ENCODE measurements at places on chromosomes 2 and 18. TPM values are rescaled to one million over a fixed set of nuclear protein-coding genes. Genes with fewer than 3 reads are reported as not detected.

The CIB4 gene
- polyA plus RNA-seq: not detected

The FBXO36 gene
- 3.7 TPM for polyA plus RNA-seq

The FZD7 gene
- 31.5 TPM for polyA plus RNA-seq

The IL36RN gene
- not detected for polyA plus RNA-seq

The CCL20 gene
- polyA plus RNA-seq: 0.92 TPM

The ANO7 gene
- polyA plus RNA-seq: 1.1 TPM

The GTF2A1L gene
- not detected for polyA plus RNA-seq

DNA sequence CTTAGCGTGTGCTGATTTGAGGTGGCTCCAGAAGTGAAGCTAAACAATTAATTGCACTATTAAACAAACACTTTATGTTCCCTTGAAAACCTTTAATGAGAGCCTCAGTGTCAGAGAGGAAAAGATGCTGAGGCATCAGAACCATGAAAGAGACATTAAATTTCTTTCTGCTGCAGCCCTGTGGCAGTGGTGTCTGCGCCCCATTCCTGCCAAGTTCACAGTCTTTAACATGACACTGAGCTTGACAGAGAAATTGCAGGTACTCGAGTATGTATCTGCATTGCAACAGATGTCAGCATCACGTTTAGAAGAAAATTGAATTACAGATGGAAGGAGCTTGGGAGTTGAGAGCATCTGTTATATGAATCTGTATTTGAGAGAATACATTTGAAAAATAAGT, 111.3 kb upstream of the CREB1 start:
- DNase-seq: no peak

DNA sequence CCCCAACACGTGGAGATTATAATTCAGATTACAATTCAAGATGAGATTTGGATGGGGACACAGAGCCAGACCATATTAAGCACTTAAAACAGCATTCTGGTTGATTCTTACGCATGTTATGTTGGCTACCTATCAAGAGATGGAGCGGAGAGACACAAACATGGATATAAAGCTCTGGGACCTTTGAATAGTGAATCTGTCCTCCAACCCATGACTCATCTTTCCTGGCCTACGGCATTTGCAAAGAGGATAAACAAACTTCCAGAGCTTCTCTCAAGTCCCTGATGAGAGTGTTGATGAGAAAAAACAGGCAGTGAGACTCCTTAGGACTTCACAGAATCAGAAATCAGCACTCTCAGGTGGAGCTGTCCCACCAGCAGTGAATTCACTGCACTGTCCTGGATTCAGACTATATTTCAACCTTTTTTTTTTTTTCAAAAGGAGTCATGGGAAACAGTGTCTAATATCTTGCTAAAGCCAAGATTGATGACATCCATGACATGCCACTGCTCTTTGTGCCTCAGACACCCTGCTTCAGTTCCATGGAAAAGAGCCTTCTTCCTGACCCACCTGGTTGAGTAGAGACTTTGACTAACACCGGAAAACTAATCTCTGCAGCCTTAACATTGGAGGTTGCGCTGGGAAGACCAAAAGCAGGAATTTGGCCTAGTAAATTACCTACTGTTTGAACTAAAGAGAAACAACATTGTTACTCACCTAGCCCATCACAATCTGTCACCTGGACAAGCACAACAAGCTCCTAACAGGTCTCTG, 62.1 kb upstream of the NPAS2 start:
- peak; percentile 79 for DNase-seq

DNA sequence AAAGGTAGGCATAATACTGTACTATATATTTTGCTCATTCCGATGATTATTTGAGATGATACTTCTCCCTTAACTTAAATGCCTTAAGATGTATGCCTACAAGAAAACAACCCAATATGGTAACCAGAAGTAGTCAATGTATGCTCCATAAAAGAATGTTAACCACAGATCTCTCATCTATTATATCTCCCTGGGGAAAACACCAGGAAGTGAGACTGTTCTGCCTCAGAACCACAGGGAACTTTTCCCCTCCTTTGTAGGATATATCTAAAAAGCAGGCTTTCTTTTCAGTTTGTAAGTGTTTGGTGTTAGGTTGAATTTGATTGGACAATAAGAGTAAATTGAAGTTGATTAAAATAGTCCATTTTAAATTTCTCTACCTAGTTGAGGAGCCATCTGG, 1160.5 kb upstream of the NXPH2 start:
- no peak for DNase-seq

DNA sequence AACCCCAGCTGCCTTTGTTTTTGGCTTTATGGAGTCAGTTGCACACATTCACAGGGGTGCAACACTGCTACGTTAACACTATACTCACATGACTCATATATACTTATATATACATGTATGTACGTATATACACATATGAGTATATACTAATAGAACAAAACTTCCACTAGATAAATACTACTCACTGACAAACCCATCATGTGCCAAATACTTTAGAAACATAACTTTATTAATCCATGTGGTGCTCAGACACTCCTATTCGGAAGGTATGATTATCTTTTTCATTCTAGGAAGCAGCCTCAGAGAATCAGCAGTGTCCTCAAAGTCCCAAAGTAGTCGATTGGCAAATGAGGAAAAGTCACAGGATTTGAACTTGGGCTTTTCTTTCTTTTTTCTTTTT, 7.9 kb downstream of the PMAIP1 start:
- DNase-seq: no peak

GRCh38 chr2:15729001-15729400, 137.3 kb downstream of the DDX1 start:
- no peak for DNase-seq

- DNase-seq: peak; percentile 80
Observed at GRCh38 chr18:13382366-13382953, 163.9 kb downstream of the LDLRAD4 start.

DNA sequence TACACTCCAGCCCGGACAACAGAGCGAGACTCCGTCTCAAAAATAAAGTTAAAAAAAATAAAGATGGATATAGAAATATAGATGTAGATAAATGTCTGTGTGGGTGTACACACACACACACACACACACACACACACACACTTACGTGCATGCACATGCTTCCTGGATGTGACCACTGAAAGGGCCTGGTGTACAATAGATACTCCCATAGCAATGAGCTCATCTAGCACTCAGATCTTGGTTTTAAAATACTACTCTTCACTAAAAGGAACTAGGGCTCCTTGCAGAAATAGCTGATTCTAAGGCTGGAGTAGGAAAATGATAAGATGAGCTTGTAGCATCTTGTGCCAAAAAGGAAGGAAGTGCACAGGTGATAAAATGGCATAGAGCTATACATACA, 39.1 kb downstream of the ROCK2 start:
- DNase-seq: no peak

DNA sequence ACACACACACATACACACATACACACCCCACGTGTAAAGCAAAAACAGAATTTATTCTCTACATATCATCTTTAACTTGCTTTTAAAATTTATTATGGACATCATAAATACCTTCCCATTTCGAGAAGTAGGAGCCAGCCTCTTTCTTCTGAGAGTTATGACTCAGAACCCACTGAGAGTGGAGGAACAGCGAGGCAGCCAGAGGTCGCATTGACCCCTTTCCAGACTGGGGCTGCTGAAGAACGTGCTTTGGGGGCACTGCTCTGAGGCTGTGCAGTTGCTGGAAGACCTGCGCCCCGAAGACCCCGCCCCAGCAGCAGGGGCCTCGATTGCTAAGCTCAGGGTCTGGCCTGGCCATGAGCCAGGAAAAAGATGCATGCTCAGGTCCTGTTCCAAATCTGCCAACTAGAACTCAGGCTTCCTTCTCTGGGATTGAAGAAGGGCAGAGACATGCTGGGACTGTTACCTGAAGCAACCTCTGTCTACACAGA, 133.8 kb upstream of the TWIST2 start:
- DNase-seq: peak; percentile 76

DNA sequence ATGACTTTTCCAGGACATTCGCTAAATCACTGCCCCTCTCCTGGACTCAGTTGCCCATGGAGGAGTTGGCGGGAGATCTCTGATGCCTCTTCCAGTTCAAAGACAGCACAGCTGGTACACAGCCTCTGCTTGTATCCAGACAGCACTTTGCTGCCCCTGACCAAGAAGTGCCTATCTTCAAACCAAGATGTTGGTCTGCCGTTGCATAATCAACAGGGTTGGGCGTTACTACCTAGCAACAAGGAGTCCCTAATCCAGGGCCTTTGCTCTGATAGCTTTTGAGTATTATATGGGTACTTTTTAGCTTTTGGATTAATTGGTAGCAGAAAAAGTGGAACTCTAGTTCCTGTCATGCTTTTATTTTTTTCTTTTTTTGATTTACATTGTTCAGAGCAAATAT, 166.6 kb downstream of the FAM210A start:
- no peak for DNase-seq

- peak; percentile 60 for DNase-seq
Observed at GRCh38 chr18:60910534-60910933, 422.7 kb upstream of the CDH20 start.

- no peak for DNase-seq
Observed at GRCh38 chr2:165634855-165635254, 159.2 kb downstream of the GALNT3 start.

DNA sequence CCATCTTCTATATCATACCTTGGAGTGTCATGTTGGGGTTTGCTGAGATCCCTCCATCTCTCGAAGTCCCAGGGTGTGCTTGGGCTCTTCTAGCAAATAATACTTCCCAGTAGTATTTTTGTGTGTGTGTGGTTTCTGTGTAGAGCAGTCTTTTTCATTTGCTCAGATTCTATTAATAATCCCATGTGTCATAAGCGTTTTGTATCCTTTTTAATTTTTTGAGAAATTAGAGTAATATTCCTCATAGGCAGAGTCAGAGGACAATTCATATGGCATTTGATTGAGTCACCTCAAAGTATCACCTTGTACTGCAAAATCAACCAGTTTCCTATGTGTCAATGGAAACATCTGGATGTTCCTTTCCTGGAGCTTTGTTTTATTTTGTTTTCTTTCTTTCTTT, 37.4 kb upstream of the PPP1R1C start:
- no peak for DNase-seq

DNA sequence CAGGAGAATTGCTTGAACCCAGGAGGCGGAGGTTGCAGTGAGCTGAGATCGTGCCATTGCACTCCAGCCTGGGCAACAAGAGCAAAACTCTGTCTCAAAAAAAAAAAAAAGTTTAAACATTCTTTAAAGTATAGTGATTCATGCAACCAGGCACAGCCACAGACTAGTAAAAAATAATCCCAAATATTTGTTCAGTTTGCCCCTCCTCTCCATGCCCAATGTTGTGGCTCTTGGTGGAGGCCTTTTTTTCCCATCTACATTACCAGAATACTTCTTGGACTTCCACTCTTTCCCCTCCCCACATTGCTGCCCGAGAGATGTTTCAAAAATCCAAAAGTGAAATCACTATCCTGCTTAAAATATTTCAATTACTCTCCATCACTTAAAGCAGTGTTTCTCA, 5.1 kb upstream of the MALT1 start:
- no peak for DNase-seq

DNA sequence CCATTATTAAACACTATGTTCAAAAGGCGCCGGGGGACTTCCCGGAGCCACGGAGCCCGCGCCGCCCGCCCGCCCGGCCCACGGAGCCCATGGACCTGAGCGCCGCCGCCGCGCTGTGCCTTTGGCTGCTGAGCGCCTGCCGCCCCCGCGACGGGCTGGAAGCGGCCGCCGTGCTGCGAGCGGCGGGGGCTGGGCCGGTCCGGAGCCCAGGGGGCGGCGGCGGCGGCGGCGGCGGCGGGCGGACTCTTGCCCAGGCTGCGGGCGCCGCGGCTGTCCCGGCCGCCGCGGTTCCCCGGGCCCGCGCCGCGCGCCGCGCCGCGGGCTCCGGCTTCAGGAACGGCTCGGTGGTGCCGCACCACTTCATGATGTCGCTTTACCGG, 197 bp downstream of the GDF7 start:
- no peak for DNase-seq

DNA sequence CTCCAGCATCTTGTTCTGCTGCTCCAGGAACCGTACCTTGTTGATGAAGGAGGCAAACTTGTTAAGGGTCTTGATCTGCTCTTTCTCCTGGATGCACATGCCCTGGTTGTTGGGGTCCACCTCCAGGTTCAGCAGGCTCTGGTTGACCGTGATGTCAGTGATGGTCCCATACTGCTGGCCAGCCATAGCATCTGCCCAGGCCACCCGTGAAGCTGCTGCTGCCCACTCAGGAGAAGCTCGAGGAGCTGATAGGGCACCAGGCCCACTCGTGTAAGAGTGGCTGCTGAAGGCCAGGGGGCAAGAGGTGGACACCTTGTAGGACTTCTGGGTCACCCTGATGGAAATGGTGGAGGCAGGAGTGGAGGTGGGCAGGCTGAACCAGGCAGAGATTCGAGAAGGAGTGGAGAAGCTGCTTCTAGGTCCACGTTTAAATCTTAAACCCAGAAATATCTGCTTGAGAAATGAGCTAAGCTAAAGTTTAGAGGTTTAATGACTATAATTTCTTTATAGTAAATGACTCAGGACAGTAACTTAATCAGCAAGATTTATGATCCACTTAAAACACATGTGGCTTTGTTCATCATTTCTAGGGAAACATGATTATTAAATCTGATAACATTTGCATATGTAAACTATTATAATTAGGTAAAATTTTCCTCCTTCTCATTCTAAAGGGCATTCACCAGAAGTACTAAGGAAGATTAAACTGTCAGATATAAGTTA, 358.7 kb upstream of the SETBP1 start:
- no peak for DNase-seq

DNA sequence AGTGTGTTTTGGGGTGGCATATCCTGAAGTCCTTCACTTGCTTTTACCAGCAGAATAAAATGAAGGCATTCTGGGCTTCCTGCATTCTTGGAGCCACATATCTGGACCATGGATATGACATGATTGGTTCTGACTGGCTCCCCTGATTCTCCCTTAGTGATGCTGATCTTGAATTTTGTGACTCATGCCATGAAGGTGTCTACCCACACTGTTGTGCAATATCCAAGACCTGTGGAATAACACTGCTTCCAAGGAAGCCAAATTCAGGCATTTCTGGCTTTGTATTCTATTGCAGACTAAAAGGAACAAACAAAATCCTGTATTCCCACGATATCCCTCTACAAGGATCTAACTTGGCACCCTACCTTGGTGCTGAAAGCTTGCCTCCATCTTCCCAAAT, 125.8 kb downstream of the LYPD6B start:
- no peak for DNase-seq

DNA sequence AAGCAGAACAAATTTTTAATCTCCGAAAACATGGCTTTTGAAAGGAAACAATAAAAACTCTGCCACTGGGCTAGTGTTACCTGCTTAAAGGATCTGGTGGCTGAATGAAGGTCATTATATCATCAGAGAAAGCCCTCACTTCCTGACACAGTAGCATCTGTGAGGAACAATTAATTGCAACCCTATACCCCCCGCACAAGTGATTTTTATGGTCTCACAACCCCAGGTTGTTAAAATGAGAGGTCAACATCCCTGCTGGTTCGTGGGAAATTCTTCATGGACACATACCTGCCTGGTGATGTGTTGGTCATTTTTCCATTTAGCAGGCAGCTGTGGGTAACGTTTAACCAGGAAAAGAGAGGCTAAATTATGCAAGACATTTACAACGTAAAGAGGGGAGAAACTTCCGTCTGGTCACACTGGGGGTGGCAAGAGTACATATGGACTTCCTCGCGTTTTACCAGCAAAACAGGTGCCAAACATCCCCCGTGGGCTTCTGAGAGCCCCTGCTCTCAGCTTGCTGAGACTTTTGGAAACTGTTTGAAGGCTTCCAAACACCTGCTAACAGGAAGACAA, 29.2 kb downstream of the NIFK start:
- no peak for DNase-seq
